ENCODE measurements at places on chromosomes 4 and X.
A peak's percentile ranks its signal among the peaks of the same experiment; 100 is the strongest.

- DNase-seq, result no peak
Measured at GRCh38 chr4:44071959-44072955, 376.4 kb downstream of the KCTD8 start.

GRCh38 chrX:25356456-25356855, 340.7 kb upstream of the ARX start:
- DNase-seq, result peak; percentile 66

DNA sequence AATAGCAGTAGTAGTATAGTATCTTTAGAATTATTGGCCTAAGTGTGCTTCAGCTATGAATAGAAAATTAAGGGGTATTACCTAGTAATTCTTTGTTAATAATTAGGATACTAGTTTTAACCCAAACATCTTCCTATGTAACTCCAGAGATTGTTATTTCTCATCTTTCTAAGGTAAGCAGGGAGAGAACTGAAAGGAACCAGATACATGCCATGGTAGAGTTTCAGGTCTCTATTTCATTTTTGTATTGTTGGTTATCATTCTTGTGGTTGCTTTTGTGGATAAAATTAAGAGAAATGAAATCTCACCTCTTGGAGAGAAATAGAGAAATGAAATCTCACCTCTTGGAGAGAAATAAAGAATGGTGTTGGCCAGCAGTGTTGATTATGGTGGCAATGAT, 597.1 kb upstream of the CT83 start:
- no peak for DNase-seq

GRCh38 chr4:97828646-97829045, 314.6 kb downstream of the STPG2 start:
- DNase-seq, result peak; percentile 36

- DNase-seq, result no peak
Measured at GRCh38 chr4:10334506-10335028, 122.7 kb downstream of the ZNF518B start.

- DNase-seq, result no peak
Measured at GRCh38 chr4:109026588-109026987, 263.7 kb upstream of the ETNPPL start.

DNA sequence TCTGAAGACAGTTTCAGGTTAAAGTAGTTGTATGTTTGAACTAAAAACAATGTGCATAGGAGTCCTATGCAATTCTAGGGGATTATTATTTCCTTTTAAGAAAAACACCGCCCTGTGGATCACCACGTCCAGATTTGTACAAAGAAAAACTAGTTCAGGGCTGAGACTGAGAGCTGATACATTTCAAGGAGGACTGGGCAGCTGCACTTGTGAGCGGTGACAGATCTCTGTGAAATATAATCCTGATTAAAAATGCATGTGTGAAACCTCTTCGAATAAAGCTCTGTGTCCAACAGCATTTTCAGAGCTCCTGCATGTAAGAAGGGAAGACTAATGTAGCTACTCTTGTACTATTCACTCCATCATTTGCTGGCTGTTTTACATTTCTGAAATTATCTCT, 365.8 kb upstream of the PITX2 start:
- DNase-seq, result no peak

DNA sequence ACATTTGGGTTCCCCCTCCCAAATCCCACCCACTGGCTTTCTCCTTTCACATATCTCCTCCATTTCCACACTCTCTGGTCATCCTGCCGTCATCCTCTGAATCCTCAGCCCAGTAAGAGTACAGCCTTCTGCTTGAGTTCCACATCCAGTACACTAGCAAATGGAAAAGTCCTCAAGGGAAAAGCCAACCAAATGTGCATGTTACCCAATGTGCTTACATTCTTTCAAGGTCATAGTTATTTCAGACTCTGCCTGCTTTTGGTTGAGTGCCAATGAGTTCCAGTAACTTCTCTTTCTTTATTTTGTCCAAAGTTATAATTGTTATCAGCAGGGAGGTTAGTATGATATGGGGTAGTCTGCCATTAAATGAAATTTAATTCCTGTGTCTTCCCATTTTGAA, 78.1 kb downstream of the SRPX start:
- DNase-seq, result no peak

DNA sequence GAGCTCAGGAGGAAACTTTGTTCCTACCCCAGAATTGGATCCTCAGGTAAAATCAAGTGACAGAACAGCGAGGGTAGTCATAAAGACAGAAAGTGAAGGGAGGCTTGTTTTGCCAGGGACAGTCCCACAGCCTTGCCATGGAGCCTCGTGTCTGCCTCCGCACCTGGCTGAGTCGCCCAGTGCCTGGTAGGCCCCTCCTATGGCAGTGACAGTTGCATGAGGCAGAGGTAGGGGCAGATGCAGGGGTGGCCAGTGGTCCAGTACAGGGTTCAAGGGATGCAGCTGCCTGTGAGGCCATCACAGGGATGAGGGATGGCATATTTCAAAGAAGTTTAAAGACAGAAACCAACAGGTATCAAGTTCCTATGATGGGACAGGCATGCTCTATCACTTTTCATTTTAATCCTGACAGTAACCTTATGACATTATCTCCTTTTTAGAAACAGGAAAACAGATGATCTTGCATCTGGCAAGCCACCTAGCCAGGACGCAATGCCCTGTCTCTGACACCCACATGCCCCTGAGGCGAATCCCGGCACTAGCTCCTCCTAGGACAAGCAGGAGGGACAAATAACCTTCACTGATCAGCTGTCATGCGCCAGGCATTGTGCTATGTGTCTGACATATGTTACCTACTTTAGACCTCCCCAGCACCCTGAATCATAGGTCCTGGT, 127.4 kb upstream of the ENPP6 start:
- no peak for DNase-seq

- DNase-seq, result peak; percentile 15
Measured at GRCh38 chr4:7658341-7659204, 223.8 kb upstream of the PSAPL1 start.
